Adipocyte (in vitro differentiated cells): ENCODE measurements at places on chromosomes 4 and X.

- DNase-seq: no peak
These were observed 18.8 kb upstream of the CLDN34 start for GRCh38 chrX:9948406-9948805.

- DNase-seq: peak; percentile 16
These were observed 342.8 kb downstream of the FBXW7 start for GRCh38 chr4:152193059-152193458.

- no peak for DNase-seq
These were observed 260.5 kb downstream of the SPATA18 start for GRCh38 chr4:52311464-52312125.

DNA sequence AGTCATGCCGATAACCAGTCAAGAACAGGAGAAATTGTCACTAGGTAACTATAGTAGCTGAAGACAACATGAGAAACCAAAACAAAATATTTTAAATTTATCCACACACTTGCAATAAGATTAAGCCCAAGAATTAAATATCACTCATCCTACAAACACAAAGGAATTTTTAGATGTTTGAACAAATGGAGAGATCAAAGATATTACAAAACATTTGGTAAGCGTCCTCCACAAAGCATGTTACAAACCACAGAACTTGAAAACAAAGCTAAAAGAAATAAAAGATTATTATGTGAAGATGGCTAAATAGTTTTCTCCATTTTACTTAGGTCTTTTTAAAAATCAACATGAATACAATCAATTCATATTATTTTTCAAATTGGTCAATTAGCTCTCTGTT lies 631.9 kb upstream of the INTU start:
- DNase-seq: no peak

GRCh38 chr4:108081256-108081655 lies 87.5 kb downstream of the LEF1 start:
- no peak for DNase-seq

- DNase-seq: no peak
These were observed 816.1 kb upstream of the IGFBP7 start for GRCh38 chr4:57926311-57926710.

GRCh38 chrX:1535241-1536041 lies 1.5 kb downstream of the P2RY8 start:
- DNase-seq: no peak

GRCh38 chr4:87209696-87210095 lies 10.7 kb downstream of the KLHL8 start:
- DNase-seq: no peak

DNA sequence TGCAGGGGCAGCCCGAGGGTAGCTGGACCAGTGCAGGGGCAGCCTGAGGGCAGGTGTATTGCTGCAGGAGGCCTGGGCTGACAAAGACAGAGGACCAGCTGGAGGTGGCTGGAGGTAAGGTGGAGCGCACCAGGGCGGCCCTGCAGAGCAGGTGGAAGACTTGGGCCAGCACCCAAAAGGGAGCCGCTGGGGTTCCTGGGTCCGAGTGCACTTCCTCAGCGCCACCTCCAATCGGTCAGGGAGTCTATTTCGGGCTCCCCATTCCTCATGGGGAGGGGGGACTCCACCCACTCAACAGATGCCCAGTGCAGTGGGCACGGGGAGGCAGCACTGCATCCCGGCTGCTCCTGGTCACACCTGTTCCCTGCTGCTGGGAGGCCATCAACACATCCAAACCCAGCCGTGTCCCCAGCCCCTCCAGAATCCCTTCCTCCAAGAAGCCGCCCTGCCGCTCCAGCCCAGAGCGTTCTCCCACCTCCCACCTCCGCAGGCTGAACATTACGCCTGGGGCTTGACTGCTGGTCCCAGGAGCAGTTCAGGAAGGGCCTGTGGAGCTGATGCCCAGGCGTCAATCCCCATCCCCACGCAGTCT lies 1.5 kb downstream of the LRPAP1 start:
- DNase-seq: no peak

- peak; percentile 70 for DNase-seq
These were observed 1441.6 kb upstream of the PCDH7 start for GRCh38 chr4:29278585-29278984.

GRCh38 chr4:139889264-139889663 lies 223.6 kb downstream of the MGST2 start:
- DNase-seq: no peak

- DNase-seq: no peak
These were observed 108.7 kb upstream of the PACRGL start for GRCh38 chr4:20591571-20591970.

- no peak for DNase-seq
These were observed 39.2 kb downstream of the MAP7D3 start for GRCh38 chrX:136211766-136212556.

- peak; percentile 59 for DNase-seq
These were observed 689 bp upstream of the OGT start for GRCh38 chrX:71532078-71532752.

- no peak for DNase-seq
These were observed 7.4 kb downstream of the APOO start for GRCh38 chrX:23900220-23900797.

DNA sequence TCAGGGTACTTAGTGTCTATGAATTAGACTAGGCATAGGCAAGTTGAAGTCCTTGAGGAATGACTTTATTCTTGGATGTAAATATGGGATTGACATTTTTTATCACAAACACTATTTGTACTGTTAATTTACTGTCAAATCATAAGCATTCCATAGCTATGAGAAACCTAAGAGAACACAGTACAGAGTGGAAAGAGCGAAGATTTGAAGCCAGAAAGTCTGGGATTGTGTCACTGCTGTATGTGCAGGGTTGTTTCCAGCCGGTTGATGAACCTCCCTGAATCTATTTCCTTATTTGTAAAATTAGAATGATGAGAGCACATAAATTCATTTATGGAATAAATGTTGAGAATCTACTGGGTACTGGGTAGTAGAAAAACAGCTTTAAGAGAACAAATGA lies 14.4 kb upstream of the KLHL5 start:
- DNase-seq: peak; percentile 53

DNA sequence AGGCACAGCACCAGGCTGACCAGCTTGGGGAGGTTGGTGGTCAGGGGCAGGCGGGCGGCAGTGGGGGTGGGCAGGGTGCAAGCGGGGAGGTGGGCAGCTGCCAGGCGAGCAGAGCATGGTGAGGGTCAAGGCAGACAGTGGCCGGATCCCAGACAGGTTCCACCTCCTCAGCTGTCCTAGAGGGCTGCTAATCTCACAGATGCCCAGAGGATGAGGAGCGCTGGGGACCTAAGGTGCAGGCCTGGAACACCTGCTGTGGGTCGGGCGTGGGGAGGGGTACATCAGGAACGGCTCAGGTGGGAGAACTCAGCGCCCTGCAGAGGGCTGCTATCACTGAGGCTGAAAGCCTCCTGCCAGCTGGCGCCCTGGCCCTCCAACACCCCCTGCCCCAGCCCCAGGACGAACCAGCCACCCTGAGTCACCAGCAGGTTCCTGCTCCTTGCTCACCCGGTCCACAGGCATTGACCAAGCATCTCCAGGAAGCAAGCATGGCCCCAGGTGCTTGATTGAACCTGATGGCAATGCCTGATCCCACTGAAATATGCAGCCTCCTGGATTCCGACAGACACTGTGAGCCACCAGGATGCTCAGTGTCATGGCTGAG lies 28.4 kb upstream of the C4orf50 start:
- no peak for DNase-seq

DNA sequence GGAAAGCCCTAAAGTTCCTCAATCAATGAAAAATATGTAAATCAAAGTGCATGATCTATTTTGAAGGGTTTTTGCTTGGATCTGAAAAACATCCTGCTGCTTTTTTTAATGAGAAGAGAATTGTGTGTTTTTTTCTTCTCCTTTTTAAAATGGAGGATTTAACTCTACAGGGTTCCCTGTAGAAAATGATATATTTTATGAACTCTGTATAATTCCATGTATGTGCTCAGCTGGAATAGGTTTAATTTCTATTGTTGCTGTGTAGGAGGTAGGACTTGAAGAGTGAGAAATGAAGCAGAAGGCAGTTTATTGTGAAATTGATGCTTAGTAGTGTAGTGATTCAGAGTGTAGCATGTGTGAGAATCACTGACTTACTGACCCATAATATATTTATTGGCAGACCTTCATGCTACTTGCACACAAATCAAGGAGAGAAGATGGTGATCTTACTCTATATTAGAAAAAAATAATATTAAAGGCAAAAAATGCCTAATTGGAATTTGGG lies 286.8 kb upstream of the FSTL5 start:
- no peak for DNase-seq

- no peak for DNase-seq
These were observed 130.9 kb upstream of the GABRG1 start for GRCh38 chr4:46254788-46255187.

GRCh38 chr4:151833174-151833573 lies 72.4 kb upstream of the GATB start:
- no peak for DNase-seq

DNA sequence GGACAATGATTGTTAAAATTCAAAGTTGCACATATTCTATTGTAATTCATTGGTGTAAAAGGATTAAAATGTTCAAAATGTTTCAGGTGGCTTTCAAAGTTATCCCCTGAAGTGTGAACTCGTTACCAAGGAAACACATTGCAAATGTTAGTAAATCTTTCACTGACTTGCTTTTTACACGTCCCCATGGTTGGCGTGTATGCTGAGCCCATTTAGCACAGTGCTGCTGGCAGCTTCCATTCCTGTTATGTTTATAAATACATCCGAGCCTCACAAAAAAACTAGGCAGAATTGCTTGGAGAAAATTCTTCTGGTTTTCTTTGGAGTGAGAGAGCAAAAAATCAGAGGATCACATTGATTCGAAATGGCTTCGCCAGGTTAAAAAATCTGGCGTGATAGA lies 105.9 kb upstream of the HPGD start:
- DNase-seq: no peak

DNA sequence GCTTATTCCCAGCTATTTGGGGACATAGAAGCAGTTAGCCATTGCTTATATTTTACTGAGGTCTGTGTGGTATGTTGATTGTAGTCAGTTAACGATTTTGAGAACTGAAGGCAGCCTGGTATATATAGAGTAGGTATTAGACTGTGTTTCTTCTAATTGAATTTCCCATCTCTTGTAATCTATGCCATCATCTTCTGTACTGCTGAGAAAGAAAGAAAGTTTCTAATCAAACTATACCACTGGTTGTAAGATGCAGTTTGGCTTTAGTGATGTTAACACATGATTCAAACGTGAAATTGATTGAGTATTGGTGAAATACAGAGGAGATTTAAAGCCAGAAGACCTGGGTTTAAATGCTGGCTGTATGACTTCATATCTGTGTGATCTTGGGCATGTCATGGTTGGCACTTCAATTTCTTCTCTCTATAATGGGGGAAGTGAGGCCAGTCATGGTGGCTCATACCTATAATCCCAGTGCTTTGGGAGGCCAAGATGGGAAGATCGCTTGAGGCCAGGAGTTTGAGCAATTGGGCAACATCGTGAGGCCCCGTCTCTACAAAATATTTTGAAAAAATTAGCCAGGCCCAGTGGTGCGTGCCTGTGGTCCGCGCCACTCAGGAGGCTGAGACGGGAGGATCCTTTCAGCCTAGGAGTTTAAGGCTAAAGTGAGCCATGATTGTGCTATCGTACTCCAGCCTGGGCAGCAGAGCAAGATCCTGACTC lies 11.6 kb downstream of the HTT start:
- no peak for DNase-seq

- no peak for DNase-seq
These were observed 19.6 kb downstream of the UVSSA start for GRCh38 chr4:1366371-1367229.

- DNase-seq: no peak
These were observed 264.7 kb upstream of the AGA start for GRCh38 chr4:177706916-177707315.

- DNase-seq: no peak
These were observed 60.6 kb downstream of the HTRA3 start for GRCh38 chr4:8329859-8330761.

GRCh38 chrX:149230689-149231088 lies 274.4 kb downstream of the IDS start:
- DNase-seq: no peak

- no peak for DNase-seq
These were observed 19.5 kb downstream of the SAT1 start for GRCh38 chrX:23802431-23802830.

- DNase-seq: no peak
These were observed 526.7 kb downstream of the SH3BGRL start for GRCh38 chrX:81728622-81729021.

- DNase-seq: no peak
These were observed 8.2 kb upstream of the CNOT6L start for GRCh38 chr4:77827343-77827742.

DNA sequence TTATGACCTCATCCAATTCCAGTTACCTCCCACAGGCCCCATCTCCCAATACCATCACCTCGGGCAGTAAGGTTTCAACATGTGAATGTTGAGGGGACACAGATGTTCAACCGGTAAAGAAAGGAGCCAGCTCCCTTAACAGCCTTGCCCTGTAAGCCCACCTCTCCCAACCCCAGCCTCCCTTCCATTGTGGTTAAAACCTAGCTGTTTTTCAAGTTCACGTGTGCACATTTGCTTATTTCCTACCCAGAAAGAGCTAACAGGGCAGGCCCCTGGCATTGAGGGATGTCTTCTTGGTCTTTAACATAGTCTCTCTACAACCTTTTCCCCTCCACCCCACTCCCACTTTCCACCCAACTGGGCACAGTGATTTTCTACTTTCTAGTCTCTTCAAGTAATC lies 385.7 kb downstream of the FBXW7 start:
- DNase-seq: no peak

GRCh38 chrX:85994228-85994627 lies 53.1 kb downstream of the CHM start:
- DNase-seq: peak; percentile 31

DNA sequence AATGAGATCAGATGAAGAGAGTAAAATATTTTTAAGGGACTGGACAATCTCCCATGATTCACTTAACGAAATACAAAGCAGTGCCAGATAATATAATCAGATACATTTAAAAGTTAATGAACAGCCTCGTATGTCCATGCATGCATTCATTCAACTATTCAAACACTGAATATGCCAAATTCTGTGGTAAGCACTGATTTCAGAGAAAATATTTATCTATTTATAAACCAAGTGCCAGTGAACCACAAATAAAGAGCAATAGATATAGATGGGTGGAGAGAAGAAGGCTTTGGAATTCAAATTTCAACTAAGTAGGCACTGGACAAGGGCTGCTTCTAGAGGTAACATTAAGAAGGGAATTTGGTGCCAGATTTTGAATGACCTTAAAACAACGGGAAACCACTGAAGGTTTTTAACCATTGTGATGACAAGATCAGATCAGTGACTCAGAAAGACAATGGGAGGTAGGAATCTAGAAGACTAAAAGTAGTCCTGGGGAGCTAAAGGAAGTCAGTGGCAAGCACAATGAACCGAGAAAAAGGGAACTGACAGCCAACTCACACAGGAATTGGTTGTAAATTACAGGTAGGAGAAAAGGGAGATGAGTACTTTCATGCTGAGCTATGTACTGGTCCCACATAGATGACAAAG lies 14.2 kb downstream of the ELOVL6 start:
- DNase-seq: no peak
